KG1 (cell line): ENCODE measurements at places on chromosomes 13 and 19.

- DNase-seq: no peak
Observed at GRCh38 chr13:41470196-41470595, 12.8 kb downstream of the RGCC start.

GRCh38 chr13:52787235-52787634, 47.6 kb upstream of the CNMD start:
- no peak for DNase-seq

DNA sequence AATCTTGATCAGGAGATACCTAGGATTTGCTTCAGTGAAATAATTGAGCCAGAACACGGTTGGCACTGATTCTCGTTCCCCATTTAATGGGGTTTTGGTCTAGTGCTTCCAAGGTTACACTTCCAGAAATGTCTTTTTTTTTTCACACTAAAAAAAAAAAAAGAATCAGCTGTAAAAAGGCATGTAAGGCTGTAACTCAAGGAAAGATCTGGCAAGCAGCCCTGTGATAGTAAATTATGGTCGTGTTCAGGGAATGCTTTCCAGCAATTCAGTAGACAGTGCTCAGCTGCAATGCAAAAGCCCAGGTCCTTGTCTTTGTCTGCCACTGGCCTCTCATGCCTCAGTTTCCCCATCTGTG, 27.2 kb upstream of the NDUFS7 start:
- no peak for DNase-seq

DNA sequence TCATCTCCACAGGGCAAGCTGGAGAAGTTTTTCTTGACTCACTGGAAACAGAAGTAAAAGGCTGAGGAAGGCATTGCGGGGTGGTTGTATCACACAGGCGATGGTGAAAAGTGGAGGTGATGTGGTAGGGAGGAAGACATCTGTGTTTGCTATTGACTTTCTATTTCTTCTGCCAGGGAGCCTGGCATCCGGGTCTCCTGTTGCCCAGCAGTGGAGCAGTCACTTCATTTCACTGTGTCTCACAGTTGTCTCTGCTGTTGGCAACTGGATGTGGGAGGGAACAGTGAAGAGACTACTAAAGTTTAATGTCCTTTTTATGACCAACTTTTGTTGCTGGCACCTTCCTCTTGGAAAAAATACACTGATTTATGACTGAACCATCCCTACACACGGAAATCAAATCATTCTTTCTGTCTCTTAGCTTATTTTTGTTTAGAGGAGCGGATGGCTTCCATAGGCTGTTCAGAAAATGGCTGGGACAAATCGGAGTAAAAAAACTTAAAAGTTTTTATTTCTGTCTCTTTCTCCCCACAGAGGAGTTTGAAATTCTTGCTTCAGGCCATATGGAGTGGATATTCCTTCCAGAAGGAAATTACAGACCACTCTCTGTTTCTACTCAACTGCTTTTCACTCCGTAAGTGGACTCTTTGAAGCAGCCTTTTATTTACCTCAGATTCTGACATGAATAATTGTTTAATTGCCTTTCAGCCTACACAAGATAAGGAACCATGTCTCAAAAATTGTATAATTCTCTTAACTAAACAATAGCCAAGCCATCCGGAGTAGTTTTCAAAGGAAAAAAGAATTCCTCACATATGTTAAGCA, 23.8 kb upstream of the MEDAG start:
- no peak for DNase-seq

- no peak for DNase-seq
Observed at GRCh38 chr19:18135712-18136584, 17.0 kb upstream of the PIK3R2 start.

- no peak for DNase-seq
Observed at GRCh38 chr19:41112728-41113290, 1.4 kb upstream of the CYP2F1 start.

- no peak for DNase-seq
Observed at GRCh38 chr19:15453906-15454860, 4.4 kb upstream of the WIZ start.

- DNase-seq: no peak
Observed at GRCh38 chr13:97165502-97166425, 56.4 kb upstream of the MBNL2 start.

GRCh38 chr13:99275093-99275469, 16.9 kb upstream of the GPR18 start:
- DNase-seq: no peak

DNA sequence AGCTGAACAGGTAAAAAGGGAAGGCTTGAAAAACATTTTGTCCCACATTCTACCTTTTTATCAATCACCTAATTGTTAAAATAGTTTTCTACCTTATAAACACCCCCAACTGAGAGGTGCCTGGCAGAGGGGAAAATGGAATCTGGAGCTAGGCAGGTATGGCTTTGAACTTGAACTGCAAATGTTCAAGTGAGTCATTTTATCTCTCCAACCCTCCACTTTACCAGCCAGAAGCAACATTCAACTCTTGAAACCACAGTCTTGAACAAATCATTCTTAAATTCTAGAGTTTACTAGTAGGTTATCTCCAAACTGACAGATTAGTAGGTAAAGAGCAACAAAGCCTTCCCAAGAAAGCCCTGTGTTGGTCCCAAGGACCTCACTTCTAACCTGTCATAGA, 116.9 kb downstream of the ABCC4 start:
- no peak for DNase-seq

GRCh38 chr13:80946008-80946802, 605.3 kb upstream of the SPRY2 start:
- DNase-seq: no peak

- no peak for DNase-seq
Observed at GRCh38 chr13:99150575-99151361, 49.9 kb upstream of the UBAC2 start.

DNA sequence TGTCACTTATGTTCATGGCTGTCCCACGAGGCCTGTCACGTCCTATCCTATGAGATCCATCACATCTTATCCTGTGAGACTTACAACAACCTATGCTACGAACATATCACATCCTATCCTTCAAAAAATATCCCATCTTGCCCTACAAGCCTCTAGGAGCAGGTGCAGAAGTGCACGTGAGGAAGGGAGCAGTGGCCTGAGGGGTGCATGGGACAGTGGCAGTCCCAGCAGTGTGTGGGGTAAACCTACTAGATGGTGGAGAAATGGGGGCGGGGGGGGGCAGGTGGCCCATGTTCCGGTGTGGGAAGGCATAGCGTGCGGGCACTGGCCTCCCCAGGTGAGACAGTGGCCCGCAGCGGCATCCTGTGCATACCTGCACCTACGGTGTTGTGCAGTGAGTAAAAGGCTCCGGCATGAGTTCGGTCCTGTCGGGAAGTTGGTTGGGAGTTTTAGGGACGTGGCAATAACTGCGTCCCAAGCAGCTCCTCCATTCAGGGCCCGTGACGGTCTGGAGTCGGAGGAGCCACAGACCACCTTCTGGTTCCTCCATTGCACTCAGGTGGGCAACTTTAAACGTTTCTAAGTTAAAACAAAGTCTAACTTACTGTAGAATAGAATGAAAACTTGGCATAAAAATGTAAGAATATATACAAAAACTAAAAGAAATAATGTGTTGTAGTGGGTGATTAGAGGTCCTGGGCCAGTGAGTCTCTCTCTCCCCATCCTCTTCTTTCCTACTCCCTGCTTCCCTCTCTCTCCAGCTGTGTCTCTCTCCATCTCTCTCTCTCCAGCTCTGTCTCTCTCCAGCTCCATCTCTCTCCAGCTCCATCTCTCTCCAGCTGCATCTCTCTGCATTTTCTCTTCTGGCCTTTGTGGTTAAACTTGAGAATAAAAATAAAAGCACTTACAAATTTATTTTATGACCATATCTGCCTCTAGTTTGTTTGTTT, 42.1 kb downstream of the ATP11A start:
- no peak for DNase-seq

GRCh38 chr13:79803989-79804388, 323.0 kb downstream of the NDFIP2 start:
- DNase-seq: no peak

DNA sequence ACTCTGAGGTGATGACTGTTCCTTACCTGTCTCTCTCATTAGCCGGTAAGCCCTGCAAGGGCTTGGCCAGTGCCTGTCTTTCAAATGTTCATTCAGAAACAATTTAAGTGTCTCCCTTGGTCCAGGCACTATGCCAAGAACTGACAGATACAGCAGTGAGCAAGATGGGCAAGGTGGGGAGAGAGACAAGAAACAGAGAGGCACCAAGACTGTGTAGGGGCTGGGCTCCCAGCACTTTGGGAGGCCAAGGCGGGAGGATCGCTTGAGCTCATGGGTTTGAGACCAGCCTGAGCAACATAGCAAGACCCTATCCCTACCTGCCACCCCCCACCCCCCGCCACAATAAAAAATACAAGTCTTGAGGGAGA, 1.3 kb upstream of the CCNE1 start:
- no peak for DNase-seq

DNA sequence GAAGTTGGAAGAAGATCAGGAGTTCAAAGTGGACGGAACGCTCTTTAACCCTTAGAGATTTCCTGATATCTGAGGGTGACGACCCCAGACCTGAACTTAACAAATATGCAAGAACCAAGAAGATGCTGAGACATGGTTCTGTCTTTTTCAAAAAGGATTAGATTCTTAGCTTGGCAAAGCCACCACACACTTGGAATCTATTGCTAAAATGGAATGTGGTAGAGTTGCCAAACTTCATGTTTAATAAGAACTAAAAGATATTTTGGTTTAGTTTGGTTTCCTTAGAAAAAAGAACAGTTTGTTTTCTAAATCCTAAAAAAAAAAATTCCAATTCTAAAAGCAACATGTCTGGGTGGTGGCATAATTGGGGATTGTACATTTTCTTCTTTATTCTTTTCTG, 29.5 kb downstream of the UNC13A start:
- DNase-seq: no peak

DNA sequence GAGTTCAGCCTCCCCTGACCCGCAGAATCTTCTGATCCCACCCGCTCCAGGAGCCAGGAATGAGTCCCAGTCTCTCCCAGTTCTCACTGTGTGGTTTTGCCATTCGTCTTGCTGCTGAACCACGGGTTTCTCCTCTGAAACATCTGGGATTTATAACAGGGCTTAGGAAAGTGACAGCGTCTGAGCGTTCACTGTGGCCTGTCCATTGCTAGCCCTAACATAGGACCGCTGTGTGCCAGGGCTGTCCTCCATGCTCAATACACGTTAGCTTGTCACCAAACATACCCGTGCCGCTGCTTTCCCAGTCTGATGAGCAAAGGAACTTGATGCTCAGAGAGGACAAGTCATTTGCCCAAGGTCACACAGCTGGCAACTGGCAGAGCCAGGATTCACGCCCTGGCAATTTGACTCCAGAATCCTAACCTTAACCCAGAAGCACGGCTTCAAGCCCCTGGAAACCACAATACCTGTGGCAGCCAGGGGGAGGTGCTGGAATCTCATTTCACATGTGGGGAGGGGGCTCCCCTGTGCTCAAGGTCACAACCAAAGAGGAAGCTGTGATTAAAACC, 1.1 kb upstream of the APOE start:
- no peak for DNase-seq

DNA sequence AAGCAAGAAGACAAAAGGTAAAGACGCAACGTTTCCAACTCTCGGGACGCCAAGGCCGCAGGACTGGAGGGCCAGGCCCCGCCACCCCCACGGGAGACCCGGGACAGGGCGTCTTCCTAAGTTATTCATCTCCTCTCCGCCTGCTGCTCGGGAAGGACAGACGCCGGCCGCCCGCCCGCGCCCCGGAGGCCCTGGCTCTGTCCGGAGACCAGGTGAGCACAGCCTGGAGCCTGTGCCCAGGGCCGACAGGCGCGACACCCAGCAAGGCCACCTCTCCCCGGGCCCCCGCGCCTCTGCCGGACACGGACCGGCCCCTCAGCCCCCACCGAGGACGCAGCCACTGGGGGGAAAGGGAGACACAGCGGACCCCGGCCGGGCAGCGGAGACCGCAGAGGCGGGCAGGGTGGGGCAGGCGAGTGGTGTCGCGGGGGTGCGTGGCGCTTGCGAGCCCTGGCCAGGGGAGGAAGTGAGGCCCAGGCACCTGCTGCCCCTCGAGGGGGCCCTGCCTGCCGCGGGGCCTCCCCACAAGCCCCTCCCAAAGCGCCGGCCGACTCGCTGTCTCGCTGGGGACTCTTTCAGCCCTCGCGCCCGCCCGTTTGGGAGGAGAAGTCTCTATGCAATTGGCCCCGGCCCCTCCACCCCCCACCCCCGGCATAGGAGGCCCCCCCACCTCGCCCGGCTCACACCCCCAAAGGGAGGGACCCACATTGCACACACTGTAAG, 17.2 kb downstream of the SMIM24 start:
- no peak for DNase-seq

- no peak for DNase-seq
Observed at GRCh38 chr19:13827656-13828055, 32.4 kb downstream of the ZSWIM4 start.

DNA sequence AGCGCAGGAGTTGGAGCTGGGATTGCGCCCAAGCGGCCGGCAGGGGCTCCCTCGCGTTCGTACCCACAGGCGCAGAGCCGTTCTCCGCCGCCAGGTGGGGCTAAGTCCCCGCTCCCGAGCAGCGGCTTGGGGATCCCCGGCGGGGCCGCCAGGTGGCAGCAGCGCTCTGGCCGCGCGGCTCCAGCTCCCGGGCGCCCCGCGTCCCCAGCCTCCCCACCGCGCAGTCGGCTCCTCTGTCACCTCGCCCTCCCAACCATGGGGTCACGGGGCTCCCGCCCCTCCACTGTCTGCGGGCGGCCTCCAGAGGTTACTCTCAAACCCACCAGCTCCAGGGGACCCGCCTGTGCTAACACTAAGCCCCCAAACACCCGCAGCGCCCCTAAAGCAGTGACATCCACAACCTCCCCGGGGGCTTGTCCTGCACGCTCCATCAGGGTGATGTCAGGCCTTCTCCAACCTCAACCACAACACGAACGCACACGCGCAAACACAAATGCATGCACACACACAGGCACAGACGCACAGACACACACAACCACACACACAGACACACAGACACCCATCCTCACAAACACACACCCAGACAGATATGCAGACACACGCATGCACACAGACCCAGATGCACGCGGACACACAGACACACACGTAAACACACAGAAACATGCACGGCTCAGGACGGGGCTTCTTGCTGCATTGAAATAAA, 18.4 kb upstream of the KCTD15 start:
- peak; percentile 25 for DNase-seq

DNA sequence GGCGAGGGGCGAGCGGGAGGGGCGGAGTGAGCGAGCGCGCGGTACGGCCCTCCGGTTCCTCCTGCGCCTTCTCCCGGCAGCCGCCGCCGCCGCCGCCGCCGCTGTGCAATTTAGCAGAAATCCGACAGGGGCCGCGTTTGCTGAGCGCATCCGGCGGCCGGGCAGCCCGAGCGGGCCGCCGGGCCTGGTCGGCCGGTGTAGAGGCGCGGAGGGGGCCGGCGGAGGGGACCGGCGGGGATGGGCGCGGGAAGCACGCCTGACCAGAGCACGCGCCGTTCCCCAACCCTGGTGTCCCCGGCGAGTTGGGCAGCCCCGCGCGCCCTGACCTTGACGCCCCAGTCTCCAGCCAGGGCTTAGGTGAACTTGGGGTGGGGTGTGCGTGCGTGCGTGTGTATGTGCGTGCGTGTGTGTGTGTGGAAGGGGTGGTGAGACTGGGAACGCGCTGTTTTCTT, 144.5 kb upstream of the ZNF536 start:
- no peak for DNase-seq

- DNase-seq: no peak
Observed at GRCh38 chr19:290372-291005, 714 bp downstream of the PLPP2 start.
